Stimulated activated CD8-positive, alpha-beta memory T cell treated with anti-CD3 and anti-CD28 coated beads, Interleukin-4, amount 100 ng/mL, for 4 hours (primary cell): ENCODE measurements at places on chromosomes 5 and 9.

DNA sequence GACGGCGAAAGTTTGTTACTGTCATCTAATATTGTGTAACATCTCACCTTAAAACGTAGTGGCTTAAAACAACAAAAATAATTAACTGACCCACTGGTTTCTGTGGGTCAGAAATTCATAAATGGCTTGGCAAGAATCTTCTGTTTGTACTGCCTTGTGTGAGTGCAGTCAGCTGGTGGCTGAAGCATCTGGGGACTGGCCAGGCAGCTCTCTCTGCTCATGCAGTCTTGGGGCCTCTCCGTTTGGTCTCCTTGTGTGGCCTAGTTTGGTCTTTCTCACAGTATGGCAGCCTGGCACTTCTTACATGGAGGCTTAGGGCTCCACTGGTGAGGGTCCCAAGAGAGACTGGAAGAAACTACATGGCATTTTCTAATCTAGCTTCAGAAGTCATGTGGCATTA lies 49.0 kb upstream of the CTXN3 start:
- no peak for DNase-seq

DNA sequence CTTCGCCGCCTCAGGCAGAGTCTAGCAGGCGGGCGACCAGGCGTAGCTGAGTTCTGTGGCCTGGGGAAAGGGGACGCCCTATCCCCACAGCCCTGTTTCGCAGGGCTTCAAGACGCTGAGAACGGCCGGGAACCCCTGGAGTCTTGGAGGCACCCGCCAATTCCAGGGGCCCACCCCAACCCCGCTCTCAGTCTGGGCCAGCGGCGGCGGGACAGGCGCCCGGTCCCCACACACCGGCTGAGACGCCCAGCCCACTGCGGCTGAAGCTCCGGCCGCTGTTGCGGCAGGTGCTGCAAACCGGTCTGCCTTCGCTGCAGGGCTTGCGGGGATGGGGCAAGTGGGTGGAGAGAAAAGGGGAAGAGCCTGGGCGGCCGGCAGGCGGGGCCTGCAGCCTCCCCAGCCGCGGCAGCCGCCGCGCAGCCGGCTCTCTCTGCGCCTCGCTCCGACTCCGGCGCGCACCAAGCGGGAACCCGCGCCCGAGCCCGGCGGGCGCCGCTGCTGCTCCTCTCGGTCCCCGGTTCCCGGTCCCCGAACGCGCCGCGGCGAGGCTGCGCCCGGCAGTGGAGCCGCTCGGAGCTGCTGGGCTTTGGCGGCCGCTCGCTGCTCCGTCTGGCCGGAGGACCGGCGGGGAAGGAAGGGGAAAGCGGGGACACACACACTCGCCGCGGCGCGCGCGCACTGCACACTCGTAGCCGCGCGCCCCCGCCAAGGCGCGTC lies at the start of gene PIP5K1B:
TSS of gene PIP5K1B (plus strand) at position 427 of the 717 bp plus-strand sequence. CDS start 117,375 bp downstream, outside the sequence.
- DNase-seq: no peak

- DNase-seq: no peak
Measured at GRCh38 chr9:19409401-19410194, 789 bp downstream of the ACER2 start.

- DNase-seq: no peak
Measured at GRCh38 chr5:67731886-67732285, 483.7 kb upstream of the PIK3R1 start.

- no peak for DNase-seq
Measured at GRCh38 chr9:88478246-88478645, 56.7 kb upstream of the NXNL2 start.

DNA sequence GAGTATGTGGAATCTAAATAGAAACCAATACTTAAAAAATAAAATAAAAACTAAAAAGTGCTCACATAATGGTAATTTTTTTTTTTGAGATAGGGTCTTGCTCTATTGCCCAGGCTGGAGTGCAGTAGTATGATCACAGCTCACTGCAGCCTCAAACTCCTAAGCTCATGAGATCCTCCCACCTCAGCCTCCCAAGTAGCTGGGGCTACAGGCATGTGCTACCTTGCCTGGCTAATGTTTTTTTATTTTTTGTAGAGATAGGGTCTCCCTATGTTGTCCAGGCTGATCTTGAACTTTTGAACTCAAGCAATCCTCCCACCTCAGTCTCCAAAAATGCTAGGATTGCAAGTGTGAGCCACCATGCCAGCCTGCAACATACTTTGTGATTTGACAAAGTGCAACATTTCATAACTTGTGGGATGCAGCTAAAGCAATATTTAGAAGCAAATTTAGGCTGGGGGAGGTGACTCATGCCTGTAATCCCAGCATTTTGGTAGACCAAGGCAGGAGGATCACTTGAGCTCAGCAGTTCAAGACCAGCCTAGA lies 18.4 kb downstream of the AP3B1 start:
- DNase-seq: no peak

DNA sequence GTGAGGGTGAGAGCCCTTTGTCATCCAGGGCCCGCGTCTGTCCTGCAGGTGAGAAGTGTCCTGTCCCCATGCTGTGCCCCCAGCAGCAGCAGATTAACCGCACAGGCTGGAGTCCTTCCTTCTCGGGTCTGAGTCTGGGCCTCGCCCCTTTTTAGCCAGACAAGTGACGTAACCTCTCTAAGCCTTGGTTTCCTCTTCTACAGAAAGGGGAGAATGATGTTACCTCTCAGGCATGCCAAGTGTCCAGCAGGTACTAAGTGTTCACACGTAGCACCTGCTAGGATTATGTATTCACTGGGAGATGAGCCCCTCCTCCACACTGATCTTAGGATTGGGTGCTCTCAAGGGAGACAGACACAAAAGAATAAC lies 6.9 kb downstream of the NEURL1B start:
- no peak for DNase-seq

DNA sequence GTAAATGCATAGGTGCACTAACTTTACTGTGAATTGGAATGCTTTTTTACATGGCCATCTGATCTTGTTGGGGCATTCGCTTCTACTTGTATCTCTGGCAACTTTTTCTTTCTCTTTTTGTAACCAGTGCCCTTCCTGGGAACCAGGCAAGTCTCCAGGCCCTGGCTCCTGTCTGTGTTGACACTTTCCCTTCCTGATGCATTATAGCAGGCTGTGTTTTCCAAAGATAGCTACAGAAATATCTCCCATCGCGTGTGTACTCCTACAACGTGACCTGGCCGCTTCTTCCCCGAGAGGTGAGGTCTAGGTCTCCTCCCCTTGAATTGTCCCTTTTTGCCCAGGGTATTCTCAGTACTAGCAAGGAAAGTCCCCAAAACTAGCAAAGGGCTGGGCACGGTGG lies 81.1 kb upstream of the SPIN1 start:
- no peak for DNase-seq

- DNase-seq: no peak
Measured at GRCh38 chr5:148542812-148543211, 111.5 kb downstream of the HTR4 start.

GRCh38 chr9:99752417-99753109 lies 69.1 kb upstream of the NR4A3 start:
- DNase-seq: no peak
